ENCODE measurements at places on chromosomes 1 and 21.

GRCh38 chr1:91862120-91862519 is 23.8 kb downstream of the TGFBR3 start:
- no peak for DNase-seq

- DNase-seq = no peak
Observed at GRCh38 chr21:36807422-36807928, 108.6 kb downstream of the SIM2 start.

GRCh38 chr1:8424539-8425116 is 106.7 kb downstream of the SLC45A1 start:
- peak; percentile 64 for DNase-seq

GRCh38 chr1:147547065-147547464 is 5.8 kb downstream of the BCL9 start:
- no peak for DNase-seq

GRCh38 chr1:15618077-15618654 is 908 bp downstream of the DDI2 start:
- DNase-seq = peak; percentile 38

- no peak for DNase-seq
Observed at GRCh38 chr21:40575976-40576375, 271.0 kb downstream of the DSCAM start.

- DNase-seq = peak; percentile 69
Observed at GRCh38 chr1:51296383-51297357, 33.7 kb downstream of the TTC39A start.

DNA sequence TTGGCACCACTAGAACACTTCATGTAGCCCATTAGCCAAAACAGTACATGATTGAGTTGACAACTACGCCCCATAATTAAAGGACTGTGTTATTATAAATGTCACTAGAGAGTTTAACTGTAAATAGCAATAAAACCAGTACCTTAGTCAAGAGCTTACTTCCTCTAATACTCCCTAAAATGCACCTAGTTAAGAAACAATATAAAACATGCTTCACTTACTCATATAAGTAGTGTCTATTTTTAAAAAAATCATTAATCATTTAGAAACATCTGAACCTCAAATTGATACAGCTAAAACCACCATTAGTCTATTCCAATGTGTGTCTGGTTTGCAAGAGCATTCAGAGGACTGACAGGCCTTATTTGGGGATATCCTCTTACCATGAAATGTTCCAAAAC is 25.3 kb downstream of the PTP4A2 start:
- DNase-seq = no peak

DNA sequence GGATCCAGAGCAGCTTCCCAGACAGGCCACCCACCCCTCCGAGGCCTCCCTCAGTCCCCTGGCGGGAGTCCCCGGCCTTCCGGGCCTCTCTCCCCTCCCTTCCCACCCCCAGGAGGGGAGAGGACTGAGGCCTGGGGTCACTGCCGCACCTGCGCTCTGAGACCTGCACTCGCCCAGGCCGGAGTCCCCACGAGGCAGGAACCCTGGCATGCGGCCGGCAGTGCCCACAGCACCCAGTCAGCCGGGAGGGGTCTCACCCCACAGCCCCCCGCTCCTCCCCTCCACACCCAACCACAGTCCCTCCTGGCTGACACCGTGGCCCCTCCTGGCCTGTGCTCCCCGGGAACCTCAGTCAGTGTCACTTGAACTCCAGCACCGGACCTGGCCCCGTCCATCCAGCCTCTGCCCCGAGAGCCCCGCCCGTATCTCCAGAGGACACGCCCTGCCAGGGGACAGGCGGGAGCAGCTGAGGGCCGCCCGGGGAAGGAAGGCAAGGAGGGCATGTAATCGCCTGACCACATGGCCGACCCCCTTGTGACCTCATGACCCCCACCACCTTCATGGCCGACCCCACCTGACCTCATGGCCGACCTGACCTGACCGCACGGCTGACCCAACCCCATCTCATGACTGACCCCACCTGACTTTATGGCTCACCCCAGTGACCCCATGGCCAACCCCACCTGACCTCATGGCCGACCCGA is 28.7 kb upstream of the TTLL10 start:
- DNase-seq = no peak

DNA sequence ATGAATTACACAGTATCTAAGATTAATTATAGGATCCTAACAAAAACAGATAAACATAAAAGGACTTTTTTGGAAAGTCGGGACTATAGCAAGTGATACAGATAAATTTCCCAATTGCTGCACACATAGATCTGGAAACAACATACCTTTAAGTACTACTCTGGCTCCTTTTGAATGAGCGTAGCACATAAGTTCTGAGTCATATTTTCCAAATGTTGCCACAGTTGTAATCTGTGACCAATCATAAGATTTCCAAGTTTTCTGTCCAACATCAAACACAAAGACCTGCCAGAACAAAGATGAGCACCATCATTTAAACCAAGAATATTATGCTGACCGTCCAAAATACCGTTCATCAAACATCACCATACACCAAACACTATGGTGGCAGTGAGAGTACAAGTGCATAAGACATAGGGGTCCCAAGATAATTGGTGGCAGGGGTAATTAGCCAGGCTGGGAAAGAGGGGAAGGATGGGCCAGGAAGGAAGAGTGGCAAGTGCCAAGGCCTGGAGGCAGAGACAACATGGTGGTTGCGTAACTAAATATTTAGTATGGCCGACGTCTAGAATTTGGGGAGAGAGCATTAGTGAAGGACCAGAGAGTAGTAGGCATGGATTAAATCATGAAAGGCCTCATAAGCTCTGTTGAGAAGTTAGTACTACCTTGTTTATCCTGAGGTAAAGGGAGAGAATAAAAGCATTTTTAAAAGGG is 3.6 kb downstream of the CTBS start:
- no peak for DNase-seq

DNA sequence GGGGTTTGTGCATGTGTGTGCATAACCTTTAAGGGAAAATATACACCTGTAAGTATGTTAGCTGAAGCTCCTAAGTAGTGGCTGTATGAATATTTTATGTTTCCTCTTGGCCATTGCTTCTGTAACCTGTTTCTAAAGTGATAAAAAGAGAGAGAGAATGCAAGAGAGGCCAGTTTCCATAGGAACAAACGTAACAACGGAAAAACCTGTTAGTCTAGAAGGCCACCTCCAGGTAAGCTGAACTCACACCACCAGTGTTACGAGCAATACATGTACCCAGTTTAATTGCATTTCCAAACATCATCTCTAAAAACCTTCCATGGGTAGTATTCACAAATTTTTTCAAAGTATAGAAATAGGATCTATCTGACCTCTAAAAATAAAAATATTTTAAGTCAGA is 63.1 kb downstream of the PLPPR4 start:
- DNase-seq = no peak

- DNase-seq = no peak
Observed at GRCh38 chr1:70961374-70961975, 86.1 kb downstream of the PTGER3 start.

DNA sequence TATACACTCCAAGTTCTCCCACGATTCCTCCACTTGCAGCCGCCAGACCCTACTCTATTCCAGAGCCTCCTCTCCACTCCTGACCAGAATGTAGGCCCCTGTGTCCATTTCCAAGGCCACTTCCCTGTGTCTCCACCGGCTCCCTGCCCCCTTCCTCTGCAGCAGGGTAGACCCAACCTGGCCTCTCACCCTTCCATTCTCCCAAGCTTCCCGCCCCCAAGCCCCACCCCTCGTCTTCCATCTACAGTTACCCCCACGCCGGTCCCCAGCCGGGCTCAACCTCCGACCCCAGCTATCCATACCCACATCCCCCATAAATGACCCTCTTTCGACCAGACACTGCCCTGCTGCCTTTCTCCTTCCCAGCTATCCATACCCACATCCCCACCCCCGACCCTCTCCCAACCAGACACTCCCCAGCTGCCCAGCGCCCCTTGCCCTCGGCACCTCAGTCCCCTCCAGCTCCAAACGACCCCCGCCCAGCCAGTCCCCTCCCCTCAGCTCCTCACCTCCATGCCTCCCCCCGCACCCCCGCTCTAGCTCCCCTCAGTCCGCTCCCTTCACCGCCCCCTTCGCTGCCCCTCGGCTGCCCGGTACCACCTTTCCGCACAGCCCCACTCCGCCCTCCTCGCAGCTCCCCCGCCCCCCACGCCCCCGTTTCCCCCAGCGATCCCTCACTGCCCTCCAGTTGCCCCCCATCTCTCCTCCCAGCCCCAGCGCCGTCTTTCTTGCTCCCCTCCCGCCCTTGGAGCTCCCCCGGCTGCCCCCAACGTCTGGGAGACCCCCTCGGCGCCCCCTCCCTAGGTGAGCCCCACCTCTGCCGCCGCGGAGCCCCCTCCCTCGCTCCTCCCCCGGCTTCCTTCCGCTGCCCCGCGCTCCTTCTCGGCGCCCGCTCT is 670 bp downstream of the RAB3B start:
- DNase-seq = no peak

- DNase-seq = no peak
Observed at GRCh38 chr1:185309566-185309965, 7.5 kb downstream of the IVNS1ABP start.

DNA sequence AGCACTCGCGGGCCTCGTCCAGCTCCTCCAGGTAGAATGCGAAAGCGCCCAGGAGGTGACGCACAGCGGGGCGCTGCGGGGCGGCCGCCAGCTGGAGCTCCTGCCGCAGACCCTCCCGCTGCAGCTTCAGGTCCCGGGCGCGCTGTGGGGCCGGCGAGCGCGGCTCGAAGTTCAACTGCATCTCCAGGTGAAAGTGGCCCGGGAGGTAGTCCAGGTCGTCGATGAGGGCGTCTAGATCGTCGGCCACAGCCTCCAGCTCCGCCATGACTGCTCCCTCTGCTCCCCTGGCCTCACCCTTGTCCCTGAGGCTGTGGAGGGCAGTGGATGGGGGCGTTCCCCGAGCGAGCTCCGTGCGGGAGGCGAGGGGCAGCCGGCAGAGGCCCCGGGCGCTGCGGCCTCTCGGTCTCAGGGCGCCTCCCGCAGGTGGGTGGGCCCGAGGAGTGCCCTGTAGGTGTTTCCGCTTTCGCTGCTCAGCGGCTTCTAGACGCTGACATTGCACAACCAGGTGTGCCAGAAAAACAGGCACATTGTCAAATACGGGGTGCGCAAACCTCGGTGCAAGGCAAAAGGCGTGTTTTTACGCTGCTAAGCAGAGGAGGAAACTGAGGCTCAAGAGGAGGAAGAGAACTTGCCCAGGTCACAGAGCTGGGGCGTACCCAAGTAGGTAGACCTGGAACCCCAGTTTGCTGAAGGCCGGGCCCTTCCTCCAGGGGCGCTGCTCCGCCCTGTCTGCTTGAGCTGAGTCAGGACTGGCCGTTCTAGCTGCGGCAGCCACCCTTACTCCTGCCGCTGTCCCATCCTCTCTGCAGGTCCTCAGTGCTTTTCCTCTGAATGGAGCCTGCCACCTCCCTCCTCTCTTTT is at the start of gene TTC22:
TTC22 (minus strand) TSS at position 425 of the 861 bp plus-strand sequence; CDS start at position 265, 160 bp downstream.
- peak; percentile 71 for DNase-seq

GRCh38 chr1:110897681-110898080 is 24.7 kb downstream of the CD53 start:
- DNase-seq = no peak

DNA sequence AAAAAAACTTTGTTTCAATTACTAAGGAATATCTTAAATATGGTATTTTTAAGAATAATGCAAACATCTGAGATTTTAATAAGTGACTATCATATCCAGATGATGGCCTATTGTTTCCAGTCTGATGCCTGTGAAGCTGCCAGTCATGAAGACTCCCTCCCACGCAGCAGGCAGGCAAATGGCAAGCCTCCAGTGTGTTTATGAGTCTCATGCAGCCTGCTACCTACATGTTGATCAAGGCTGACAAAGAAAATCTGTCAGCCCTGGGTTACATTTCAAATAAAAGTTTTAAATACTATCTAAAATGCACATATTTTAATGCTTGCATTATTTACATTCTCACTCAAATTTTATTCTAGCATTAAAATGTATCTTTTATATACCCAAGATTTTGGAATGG is 137.6 kb upstream of the RNPC3 start:
- DNase-seq = no peak

DNA sequence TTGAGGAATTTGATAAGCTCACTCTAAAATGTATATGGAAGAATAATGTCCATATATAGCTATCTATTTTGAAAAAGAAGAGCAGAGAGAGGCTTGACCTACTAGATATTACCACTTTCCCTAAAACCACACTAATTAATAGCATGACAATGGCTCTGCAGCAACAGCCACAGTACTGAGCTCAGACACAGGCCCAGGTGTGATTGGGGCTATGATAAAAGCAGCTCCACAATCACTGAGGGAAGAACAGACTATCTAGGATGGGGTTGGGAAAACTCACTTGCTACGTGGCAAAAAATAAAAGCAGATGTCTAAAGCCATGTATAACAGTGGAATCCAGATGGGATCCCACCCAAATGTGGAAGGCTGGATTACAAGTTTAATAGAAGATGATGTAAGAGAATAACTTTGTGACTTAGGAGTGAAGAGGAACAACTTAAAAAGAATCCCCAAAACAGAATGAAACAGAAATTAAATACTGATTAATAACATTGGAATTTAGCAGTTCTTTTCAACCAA is 80.8 kb upstream of the RAB4A start:
- DNase-seq = no peak

GRCh38 chr1:208158640-208159554 is 85.3 kb downstream of the PLXNA2 start:
- DNase-seq = no peak

GRCh38 chr1:231162970-231163829 is 1.3 kb downstream of the TRIM67 start:
- no peak for DNase-seq

DNA sequence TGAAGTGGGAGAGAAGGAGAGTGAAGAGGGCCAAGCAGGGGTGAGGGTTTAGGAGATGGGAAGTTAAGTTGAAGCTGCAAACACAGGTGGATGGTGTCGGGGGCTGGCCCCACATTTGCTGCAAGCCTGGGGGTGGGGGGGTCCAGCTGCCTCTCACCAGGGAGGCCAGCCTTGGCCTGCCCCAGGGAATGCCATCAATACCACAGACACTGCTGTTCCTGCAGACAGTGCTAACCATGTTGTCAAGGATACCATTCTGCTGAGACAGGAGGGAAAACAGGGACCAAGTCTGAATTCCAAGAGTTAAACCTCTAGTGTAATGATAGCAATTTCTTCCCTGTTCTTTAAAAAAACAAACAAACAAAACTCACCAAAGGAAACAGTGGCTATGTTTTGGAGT is 8.0 kb downstream of the MECR start:
- DNase-seq = no peak

GRCh38 chr1:91803123-91803522 is 82.8 kb downstream of the TGFBR3 start:
- peak; percentile 14 for DNase-seq

GRCh38 chr21:15211491-15212133 is 146.8 kb upstream of the NRIP1 start:
- DNase-seq = no peak

GRCh38 chr1:1164701-1165451 is 8.8 kb upstream of the TTLL10 start:
- no peak for DNase-seq

- DNase-seq = no peak
Observed at GRCh38 chr1:112285316-112285715, 110.7 kb upstream of the CTTNBP2NL start.

DNA sequence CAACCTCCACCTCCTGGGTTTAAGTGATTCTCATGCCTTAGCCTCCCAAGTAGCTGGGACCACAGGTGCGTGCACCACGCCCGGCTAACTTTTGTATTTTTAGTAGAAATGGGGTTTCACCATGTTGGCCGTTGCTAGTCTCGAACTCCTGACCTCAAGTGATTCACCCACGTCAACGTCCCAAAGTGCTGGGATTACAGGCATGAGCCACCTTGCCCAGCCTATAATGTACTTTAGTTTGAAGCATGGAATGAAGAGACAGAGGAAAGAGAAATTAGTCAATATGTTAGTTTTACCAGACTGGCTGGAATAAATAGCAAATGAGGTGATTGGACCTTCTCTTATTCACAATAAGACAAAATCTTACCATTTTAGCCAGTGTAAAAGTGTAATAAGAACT is 89.0 kb downstream of the GTF2B start:
- DNase-seq = no peak

- DNase-seq = no peak
Observed at GRCh38 chr1:43465505-43466067, 11.9 kb upstream of the HYI start.

Data from CD4-positive, alpha-beta T cell treated with Interleukin-17A for 1 hour (primary cell).